ENCODE measurements at places on chromosomes 4 and X. TPM values are rescaled to one million over a fixed set of nuclear protein-coding genes. Genes with fewer than 3 reads are reported as not detected.

Gene FAM184B
- not detected for total RNA-seq

Gene ZCCHC18
- 6.0 TPM for total RNA-seq

Gene FGF16
- total RNA-seq: 0.74 TPM

Gene ADAD1
- not detected for total RNA-seq

GRCh38 chr4:65670331-65671031, at the start of gene EPHA5:
Gene EPHA5 (minus strand): TSS chr4:65670489. CDS start chr4:65669742, 747 bp downstream.
- peak; percentile 78 for DNase-seq

GRCh38 chr4:143241892-143242291, 57.2 kb downstream of the USP38 start:
- DNase-seq: no peak

GRCh38 chr4:6913350-6913905, 3.8 kb downstream of the TBC1D14 start:
- no peak for DNase-seq

Measured in H7 (cell line).